ENCODE measurements at places on chromosomes 12 and 14.

DNA sequence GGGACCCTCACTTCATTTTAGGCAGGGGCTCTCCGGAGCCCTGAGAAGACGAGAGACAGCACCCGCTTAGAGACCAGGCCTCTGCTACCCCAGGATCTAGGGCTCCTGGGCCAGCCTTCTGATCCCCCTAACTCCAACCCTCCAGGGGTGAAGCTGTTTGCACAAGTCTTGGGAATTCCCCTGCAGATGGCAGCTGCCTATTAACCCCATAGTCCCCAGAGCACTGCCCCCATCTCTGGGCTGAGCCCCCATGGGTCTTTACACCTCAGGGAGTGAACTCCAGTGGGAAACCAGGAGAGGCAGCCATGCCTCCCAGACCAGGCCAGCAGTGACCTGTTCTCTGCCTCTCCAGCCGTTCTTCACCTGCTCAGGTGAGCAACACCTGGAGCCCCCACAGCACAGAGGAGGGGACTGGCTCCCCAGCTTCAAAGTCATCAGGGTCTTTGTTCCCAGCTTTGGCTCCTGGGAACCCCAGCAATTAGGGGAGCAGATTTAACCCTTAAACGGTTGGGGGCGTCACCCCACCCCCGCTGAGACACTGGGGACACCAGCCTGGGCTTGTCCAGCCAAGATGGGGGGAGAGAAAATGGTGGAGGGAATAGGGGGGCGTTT, 2.3 kb downstream of the WNT10B start:
- DNase-seq = no peak

DNA sequence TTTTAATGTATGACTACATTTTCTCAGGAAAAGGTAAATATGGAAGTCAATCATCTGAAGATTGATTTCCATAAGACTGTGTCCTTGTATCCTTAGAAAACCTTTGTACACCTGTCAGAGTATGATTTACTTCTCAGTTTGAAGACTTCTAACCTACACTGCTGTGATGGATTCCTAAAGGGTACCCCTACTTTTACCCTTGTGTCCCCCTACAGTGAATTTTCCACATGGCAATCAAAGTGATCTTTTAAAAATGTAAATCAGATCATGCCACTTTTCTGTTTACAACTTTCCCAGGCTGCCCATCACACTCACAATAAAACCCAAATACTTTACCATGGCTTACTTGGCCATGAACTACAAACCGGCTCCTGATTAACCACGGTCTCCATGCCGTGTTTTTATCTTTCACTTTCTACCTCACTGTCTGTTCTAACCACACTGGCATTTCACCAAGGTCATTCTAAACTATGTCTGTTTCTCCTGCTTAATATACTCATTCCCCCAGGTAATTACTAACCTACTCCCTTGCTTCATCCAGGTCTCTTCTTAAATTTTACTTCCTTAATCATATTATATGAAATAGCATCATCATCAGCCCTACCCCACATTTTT, 8.1 kb downstream of the DNAI7 start:
- no peak for DNase-seq

GRCh38 chr12:133227281-133227852, 8.3 kb downstream of the ANHX start:
- DNase-seq = no peak

DNA sequence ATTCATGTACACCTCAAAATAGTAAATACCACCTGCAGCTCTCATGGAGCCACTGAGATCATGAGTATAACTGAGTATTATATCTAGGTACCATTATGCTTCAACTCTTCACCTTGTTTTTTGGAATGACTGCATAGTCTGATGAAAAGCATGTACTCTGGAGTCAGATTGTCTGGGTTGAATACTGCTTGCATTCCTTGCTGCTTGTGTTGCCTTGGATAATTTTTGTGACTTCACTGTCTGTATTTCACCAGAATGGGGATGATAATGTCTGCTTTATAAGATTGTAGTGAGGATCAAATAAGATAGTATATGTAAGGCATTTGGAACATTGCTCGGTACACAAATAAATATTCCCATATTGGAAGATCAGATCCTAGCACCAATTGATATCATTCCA, 54.2 kb downstream of the SUSD6 start:
- no peak for DNase-seq

GRCh38 chr12:57011438-57012424, 4.6 kb downstream of the TAC3 start:
- DNase-seq = no peak

GRCh38 chr14:61553730-61554641, 141.3 kb upstream of the HIF1A start:
- no peak for DNase-seq

GRCh38 chr14:71473843-71474242, 458.4 kb upstream of the RGS6 start:
- no peak for DNase-seq

DNA sequence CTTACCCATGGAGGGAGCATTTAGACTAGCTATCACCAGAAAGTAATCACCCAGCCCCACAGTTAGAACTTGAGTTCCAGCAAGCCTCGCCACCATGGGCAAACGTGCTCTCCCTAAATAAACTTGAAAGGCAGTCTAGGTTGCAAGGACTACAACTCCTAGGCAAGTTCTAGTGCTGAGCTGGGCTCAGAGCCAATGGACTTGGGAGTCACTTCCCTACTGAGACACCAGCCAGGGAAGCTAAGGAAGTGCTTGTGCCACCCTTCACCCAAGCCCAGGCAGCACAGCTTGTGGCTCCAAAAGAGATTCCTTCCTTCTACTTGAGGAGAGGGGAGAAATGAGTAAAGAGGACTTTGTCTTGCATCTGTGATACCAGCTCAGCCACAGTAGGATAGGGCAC, 57.9 kb downstream of the SLCO1A2 start:
- no peak for DNase-seq

DNA sequence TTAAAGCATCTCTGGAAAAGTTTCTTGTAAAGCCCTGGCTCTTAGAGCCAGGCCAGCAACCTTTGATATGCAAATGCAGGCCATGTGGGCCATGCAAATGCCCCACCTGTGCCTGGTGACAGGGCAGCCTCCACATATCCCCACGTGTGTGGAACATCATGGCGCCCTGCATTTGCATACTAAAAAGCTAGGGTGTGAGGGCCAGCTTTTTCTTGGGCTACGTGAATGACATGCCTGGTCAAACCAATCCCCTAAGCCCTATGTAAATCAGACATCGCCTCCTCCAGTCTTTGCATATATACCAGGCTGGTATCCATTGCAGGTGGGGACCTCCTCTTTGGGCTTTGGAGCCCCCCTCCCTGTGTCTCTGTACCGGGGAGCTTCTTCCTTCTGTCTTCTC, 6.4 kb downstream of the CSRP2 start:
- DNase-seq = no peak

DNA sequence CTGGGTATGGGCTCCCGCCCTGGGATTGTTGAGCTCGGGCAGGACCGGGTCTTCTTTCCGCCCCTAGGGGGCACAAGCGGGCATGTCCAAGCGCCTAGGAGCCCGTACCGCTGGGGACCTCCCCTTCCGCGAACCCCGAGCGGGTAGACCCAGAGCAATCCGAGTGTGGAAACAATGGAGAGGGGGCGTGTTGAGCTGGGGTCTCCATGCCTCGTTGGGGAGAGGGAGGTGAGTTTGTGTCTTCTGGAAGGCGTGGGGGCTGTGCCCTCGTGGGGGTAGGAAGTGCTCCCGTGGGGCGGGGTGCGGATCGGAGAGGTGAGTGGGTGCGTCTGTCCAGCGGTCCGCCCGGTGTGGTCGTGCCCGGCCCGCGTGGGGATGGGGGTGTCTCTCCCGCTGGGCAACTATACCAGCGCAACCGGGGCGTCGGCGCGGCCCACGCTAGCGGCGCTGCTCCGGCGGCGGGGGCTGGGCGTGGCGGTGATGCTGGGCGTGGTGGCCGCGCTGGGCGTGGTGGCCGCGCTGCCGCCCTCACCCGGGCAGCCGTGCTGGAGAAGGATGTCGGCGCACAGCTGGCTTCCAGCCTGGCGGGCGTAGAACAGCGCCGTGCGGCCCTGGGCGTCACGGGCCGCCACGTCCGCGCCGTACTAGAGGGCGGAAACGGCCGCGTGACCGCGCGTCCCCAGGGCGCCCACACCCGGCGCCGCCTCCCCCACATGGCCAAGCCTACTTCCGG, 12.2 kb downstream of the AGAP2 start:
- DNase-seq = peak; percentile 39

- DNase-seq = no peak
Observed at GRCh38 chr12:97493731-97494130, 31.1 kb downstream of the RMST start.

DNA sequence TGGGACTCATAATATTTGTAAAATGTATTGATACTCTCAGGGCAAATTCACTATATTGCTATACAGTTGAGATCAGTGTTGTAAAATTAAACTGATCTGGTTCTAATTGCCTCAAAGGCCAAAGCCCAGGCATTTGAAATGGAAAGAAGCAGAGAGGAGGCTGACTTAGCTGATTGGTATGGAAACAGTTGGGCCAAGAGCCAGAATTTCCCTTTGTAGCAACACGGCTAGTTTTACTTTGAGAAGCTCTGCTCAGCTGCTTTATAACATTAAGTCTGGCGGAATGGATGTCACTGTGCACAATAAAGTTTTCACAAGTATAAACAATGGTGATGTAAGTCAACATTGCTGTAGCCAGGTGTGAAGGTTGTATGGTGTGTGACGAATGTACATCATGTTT, 186.4 kb downstream of the MSRB3 start:
- no peak for DNase-seq

- no peak for DNase-seq
Observed at GRCh38 chr12:4275016-4275869, 1.7 kb downstream of the CCND2 start.

DNA sequence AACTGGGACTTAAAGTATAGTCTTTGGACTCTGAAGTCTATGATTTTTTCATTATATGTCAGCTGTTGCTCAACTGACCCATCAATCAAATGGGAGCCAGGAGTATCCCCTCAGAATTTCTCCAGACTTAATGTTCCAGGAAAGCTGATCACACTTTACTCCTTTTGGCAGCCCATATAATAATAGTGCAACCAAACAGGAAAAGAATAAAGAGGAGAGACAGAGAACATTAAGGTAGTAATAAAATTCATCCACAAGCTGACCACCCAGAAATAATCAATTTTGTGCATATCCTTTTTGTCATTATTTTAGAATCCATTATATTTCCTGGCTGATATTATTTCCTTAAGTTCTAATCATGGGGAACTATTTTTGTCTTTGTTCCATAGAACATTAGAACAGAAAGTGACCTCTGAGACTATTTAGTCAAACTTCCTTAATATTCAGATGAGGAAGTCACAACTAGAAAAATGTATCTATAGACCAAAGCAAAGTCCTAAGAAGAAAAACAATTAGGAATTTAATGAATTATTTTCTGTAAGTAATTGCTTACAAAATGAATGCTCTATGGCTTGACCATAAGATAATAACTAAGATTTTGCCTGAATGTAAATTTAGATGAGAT, 238.1 kb upstream of the SEL1L start:
- no peak for DNase-seq

DNA sequence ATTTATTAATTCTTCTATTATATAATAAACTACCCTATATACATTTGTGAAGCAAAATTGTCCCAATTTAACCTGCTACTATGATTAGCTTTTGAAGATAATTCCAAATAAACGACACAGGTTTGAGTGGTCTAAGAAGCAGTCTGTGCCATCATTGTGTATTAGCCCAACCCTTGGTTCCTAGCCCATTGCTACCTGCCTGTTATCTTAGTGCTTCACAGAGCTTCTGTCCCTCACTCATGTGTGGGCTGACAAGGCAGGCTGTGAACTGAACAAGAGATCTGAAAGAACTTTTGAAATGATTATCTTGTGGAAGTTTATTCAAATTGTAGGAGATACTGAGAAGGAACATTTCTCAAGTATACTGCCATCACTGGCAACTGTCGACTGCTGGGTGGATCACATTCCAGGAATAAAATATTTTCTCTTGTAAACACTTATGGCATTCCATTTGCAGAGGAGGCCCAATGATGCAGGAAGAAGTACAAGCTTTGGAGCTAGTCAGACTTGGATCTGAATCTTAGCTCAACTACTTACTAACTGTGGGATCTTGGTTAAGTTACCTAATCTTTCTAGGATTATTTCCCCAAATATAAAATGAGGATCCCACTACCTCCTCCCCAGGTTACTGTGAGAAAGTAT, 7.8 kb upstream of the MTERF2 start:
- no peak for DNase-seq

GRCh38 chr12:96364092-96364700, 36.0 kb downstream of the CDK17 start:
- no peak for DNase-seq

- no peak for DNase-seq
Observed at GRCh38 chr12:27034607-27035293, 12.4 kb downstream of the MED21 start.

- DNase-seq = no peak
Observed at GRCh38 chr12:115185506-115185905, 501.5 kb upstream of the TBX3 start.

DNA sequence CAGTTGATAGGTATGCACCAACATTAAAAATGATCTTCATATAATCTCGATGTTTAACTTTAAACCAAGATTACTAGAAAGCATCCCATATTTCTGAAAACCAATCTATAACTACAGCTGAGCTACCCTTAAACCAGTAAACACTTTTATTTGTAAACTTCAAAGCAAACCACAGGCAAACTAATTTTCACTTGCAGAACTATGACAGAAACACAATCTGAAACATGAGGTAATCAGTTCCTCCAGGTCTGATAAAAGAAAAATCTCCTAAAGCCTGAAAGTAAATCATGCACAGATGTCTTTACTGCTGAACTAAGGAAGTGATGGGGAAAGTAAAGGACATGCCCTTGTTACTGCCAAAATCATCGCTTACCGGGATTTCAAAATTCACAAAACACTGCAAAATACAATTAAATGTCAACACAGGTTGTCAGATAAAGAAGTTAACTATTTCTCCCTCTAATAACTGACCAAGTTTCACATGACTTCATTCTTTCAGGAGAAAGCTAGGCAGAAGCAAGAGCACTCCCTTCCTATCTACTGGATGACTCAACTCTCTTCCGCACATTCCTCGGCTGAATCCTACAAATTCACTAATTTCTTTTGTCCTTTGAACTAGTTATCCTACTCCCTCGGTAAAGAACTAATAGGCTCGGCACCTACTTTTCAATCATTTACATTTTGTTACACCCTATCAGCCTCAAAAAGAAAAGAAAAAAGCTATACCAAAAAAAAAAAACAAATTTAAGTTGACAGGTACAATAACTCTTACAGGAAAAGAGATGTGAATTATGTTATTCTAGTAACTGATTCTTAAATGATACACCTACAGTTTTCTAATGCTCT, 1.4 kb downstream of the EEA1 start:
- no peak for DNase-seq

- DNase-seq = no peak
Observed at GRCh38 chr12:49792976-49793580, 35.1 kb downstream of the NCKAP5L start.

GRCh38 chr12:114368685-114369452, 37.1 kb downstream of the TBX5 start:
- DNase-seq = no peak

GRCh38 chr14:97080991-97081390, 283.8 kb downstream of the VRK1 start:
- DNase-seq = no peak

GRCh38 chr14:103078420-103078749, 5.6 kb upstream of the LBHD2 start:
- peak; percentile 9 for DNase-seq

All from NCI-H187 treated with DMSO at 0.1 percent for 48 hours (cell line).